ENCODE measurements at places on chromosomes 12 and 14.

GRCh38 chr12:127623362-127623761 lies 643.6 kb upstream of the TMEM132C start:
- DNase-seq: no peak

GRCh38 chr12:120861074-120861795 lies 42.9 kb downstream of the SPPL3 start:
- no peak for DNase-seq

DNA sequence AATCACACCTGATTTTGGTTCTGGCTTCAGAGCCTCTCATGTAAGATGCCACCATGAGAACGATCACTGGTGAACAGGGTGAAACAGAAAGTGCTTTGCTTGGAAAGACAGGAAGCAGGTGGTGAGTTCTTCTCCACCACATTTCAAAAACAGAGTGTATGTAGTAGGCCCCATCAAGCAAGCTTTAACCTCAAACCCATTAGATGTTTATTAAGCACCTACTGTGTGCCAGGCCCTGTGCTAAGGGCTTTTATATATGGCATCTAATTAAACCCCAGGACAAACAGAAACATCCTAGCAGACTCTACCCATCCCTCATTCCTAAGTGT lies 47.8 kb upstream of the MED13L start:
- no peak for DNase-seq

DNA sequence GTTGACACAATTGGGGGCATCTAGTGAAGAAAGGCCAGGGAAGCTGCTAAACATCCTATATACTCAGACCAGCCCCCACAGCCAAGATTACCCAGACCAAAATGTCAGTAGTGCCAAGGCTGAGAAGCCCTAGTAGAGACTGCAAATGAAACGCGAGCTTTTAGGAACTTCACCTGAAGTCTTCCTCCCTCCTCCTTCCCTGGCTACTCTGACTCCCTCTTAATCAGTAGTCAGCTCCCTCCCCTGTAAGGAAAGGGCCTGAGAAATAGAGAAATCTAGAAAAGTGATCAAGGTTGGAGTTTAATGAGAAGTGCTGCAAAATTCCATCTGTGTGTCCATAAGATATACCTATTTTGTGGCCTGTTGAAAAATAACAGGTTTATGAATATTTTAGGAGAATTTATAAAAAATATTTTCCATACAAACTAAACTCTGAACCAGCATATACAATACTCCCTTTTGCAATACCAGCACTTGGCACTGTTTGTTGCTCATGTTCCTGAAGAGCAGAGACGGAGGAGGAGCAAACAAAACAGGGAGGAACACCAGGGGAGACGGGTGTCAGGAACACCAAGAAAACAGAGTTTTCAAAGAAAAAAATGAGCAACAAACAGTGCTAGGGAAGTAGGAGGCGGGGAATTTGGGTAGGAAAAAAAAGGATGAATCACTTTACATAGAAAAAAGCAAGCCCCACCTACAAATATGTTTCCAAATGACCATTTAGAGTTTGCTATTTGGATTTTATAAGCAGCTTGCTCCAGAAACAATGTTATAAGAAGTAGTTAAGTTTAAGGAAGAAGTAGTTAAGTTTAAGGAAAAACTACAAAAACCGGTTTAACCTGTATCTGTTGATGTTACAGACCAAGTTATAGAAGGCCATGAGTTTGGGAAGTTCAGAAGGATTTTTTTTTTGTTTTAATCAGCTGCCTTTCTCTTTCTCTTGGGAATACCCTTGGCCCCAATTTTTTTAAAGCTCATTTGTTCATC lies 282.1 kb upstream of the GRIP1 start:
- DNase-seq: no peak

- no peak for DNase-seq
Observed at GRCh38 chr12:106980944-106981343, 6.0 kb downstream of the MTERF2 start.

- no peak for DNase-seq
Observed at GRCh38 chr12:102759466-102759865, 157.6 kb downstream of the PAH start.

DNA sequence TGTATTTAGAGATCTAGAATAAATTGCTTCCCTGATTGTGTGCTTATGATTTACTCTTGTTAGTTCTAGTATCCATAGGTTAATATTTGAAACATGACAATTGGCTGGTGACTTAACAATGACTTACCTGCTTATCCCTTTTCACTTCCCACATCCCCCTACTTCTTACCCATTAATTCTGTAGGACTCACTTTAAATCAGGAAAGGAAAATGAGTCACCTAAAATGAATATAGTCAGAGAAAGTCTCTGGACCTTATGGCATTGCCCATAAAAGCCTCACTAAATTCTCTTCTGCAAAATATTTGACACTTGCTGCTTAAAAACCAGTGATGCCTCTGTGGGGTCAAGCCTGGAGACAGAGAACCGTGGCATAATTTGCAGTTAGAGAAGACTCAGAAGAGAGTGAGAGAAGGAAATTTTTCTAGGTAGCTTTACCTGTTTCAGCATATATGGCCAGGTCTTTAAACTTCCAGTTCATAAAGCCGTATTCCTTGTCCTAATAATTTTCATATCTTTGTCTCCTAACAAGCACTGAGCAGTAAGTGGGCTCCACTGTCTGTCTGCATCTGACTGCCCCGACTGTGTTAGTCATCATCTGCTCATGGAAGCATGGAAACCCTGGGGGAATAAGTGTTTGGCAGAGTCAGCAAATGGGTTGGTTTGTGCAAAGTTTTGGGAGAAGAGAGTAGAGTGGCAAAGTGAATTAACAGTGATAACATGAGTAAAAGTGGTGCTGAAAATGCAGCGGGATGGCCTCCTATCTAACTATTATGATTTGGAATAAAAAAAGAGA lies 294.4 kb downstream of the AKAP6 start:
- DNase-seq: no peak

GRCh38 chr12:107179871-107180270 lies 86.5 kb upstream of the CRY1 start:
- DNase-seq: no peak

DNA sequence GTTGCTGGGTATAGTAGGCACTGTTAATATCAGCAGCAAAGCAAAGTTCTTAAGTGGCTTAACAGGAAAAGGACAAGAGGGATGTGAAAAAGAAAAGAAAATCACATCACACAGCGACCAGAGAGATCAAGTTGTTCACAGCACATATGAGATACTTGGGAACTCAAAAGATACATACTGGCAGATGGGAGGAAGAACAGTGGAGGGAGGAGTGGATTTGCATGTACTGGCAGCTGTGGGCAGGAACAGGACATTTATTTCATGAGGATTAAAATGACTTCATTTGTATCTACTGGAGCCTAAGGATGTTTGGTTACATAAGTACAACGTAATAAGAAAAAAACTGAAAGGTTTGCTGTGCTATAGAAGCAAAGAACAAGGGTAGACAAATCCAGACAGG lies 136.5 kb upstream of the IFNG-AS1 start:
- no peak for DNase-seq

DNA sequence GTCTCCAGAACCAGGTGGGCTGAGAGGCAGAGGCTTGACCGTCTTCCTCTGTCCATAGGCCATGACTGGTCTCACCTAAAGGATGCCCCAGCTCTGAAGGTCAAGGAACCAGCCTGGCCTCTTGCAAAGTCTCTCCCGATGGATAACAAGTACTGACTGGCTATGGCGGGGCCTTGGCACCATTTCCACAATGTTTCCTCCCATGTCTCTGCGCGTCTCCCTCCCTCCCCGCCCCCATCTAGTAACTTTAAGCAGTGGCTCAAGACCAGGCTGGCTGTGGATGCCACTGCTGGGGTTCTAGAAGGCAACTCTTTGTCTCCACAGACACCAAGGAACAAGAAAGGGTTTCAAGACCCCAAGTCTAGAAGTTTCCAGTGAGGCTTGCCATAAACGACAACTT lies 275.5 kb downstream of the DPF3 start:
- DNase-seq: no peak

DNA sequence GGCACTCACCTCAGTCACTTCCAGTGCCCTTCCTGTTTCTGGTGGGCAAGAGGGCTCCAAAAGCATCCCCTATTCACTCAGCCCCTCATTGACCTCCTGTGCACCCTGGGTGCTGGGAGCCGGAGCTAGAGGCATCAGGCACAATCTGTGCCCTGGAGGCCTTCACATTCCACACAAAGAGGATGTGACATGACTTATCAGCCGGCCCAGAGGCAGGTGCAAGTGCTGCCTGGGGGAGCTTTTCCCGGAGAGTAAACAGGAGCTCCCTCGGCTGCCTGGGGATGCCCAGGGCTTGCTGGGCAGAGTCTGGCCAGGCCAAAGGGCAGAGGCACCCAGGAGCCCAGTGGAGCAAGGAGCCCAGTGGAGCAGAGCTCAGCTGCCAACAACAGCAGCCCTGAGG lies 64.5 kb downstream of the BCL11B start:
- DNase-seq: no peak

DNA sequence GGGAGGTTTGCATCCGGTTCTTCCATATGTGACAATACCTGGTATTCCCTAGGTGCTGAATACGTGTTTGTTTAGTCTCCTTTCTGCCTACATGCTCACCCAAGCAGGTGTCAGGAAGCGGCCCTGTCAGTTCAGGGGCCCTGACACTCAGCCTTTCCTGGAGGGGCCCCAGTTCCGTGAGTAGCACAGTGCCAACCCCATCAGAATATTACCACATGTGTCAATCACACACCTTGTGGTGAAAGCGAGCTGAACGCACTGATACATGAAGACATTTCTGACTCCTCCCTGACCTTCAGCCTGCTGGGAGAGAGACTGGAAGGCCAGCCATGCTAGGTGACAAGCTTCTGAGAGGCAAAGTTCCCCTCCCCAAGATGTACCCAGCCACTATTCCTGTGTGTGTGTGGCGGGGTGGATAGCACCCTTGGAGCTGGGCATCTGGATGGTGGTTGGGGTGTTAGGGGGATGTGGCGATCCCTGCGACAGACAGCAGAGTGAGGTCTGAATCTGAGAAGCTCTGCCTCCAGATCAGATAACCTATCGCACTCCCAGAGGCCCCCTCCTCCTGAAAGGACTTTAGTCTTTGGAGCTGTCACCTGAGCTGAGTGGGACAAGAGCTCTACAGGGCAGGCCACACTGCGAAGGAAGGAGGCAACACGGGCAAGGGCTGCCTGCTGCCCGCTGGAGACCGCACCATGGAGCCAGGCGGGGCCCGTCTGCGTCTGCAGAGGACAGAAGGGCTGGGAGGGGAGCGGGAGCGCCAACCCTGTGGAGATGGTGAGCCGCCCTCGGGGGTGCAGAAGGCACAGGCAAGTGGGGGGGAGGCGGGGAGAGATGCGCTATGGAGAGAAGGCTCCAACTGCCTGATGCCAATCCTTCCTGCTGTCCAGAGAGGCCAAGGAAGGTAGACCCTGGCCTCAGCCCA lies at the start of gene SOAT2:
SOAT2 (plus strand) TSS at position 604 of the 925 bp plus-strand sequence; CDS start at position 696, 92 bp downstream.
- DNase-seq: peak; percentile 18

All from effector memory CD4-positive, alpha-beta T cell (primary cell).